ENCODE measurements at places on chromosomes 1 and 21.

- no peak for DNase-seq
Observed at GRCh38 chr1:44924835-44925464, 61.4 kb downstream of the EIF2B3 start.

DNA sequence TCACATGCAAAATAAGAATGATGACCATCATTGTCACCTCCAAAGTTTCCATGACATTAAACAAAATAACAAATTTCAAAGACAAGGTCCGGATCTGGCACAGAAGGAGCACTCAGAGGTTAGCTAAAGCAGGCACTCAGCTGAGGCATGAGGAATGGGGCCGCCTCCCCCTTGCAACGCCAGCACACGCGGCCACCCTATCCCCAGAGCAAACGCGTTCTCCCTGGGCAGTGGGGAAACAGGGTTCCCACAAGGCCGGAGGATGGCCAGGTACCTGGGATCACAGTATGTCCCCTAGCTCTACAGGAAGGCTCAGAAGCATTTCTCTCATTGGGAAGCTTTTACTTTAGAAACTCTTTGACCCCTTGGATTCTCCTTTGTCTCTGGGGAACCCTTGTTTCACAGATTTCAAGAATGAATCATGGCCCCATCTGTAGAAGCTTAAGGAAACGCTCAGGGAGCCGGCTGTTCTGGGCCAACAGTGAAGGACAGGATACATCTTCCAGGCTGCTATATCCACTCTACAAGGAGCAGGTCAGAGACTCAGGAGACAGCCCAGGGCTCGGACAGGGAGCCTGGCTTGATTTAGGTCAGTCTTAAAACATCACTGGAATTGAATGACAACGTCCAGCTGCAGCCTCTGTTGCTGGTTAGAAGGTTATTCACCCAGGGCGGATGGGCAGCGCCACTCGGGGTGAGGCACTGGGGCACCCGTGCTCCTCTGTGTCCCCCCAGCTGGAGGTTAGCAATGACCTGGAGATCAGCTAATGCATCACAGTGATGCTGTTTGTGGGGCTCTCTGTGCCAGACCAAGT, 496.4 kb downstream of the NPHP4 start:
- DNase-seq = no peak

DNA sequence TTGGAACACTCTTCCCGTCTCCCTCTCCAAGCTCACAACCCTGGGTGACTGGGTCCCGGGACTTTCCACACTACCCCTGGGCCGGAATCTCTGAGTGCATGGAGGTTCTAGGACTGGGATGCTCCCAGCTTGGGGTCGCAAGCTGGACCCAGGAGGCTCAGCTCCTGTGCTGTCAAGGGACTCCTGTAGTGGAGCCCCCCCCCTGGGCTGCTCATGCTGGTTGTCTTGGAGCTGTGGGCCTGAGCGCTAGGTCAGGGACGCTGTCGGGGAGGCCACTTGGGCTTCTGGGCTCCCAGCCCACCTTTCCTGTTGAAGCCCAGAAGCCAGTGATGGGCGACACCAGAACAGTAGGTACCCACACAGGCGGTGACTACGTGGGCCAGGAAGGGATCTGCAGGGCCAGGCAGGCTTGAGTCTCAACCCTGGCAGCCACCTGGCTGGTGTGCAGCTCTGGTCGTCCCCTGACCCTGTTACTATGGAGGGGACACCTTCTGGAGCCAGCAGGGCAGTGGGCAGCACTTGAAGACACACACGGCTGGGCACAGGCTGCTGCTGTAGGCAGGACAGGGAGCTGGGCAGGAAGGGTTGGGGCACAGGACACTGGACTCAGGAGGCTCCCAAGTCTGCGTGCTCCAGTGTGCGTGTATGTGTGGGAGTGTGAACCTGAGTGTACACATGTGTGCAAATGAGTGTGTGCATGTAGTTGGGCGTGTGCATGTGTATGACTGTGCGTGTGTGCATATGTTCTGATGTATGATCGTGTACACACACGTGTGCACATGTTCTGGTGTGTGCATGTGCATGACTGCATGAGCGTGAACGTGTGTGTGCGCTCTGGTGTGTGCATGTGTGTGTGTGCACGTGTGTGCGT, 3.0 kb downstream of the MMEL1 start:
- DNase-seq = no peak

DNA sequence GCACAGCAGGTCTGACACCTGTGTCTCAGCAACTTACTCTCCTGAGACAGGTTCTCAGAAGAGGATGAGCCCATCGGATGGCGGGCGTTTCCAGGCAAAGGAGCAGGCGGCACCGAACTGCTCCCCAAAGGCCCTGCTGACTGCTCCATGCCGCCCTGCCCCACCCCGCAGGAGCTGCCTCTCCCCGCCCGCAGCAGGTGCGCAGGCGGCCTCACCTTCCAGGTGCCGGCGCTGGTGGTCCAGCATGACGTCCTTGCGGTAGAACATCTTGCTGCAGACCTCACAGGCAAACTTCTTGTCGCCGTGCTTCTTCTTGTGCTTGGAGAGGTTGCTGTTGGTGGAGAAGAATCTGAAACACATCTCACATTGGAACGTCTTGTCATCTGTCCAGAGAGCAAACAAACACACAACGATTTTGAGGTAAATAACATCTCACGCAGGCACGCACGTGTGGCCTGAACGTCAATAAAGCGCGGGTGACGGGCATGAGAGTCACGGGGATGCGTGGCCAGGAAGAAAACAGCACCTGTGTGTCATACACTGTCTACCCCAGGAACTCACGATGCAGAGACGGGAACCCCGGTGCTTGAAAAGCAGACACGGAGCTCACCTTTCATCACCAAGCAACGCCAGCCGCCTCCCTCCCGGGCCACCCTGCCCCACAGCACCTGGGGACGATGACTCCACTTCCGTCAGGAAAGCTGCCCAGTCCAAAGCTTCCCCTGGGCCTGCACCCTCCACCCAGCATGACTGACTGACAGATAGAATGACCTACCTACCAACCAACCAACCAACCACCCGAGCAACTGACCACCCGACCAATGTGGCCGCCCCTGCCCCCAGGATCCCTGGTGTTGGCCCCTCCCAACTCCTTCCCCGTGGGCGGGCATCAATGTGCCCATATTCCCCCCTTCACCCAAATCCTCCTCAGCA, 50.9 kb downstream of the PRDM15 start:
- DNase-seq = peak; percentile 49

DNA sequence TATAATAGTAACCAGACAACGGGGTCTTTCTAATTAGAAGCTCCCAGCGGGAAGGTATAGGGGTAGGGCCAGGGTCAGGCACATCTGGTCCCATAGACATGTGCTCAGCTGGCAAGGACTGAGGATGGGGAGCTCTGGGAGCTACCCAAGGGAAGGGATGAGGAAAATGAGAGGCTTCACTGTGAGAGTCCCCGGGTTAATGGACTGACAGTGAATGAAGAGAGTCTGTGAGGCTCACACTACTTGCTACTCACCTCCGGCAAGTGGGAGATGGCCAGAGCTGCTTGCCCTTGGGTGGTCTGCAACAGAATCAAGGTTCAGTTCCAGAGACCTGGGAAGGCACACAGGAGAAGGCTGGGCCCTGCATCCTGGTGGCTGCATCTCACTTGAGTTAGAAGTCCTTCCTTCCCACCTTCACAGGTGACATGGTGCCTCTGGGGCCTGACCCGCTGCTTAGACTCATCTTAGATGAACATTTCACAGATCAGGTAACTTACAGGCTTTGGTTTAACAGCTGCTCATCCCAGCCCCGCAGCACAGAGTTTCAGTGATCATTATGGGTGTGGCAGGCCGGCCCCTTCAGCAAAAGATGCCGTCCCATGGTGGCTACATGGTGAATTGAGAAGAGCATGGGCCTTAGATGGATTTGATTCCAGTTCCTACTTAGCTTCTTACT, 31.7 kb downstream of the EIF2D start:
- peak; percentile 28 for DNase-seq

DNA sequence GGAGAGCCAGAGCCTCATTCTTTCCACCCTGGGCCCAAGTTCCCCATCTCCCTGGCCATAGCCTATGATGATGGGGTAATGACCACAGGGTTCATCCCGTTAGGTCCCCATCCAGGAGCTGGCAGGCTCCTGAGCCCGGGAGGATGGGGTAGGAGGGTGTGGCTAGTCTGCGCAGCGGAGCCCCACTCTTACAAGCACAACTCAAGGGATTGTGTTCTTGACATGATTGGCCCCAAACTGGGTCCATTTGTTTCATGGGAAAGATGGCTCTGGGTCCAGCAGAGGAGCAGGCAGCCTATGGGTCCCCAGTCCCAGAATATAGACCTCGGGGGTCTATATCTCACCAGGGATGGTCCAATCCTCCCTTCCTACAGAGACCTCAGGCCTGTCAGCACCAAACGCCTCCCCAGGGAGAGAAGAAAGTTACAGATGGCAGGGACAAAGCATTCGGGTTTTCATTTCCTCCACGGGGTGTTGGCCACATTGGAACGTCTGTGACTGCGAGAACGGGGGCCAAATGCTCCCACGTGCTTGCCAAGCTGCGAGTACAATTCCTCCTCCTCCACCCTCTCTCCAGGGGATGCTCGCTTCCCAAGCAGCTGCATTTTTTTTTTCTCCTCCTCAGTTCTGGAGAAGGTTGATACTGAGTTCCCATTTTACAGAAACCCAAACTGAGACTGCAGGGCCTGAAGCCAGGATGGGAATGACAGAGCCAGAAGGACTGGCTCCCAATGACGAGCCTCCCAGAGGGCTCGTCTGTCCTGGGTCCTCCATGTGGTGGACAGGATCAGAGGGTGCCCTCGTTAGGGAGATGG, 71.0 kb downstream of the DHRS3 start:
- DNase-seq = peak; percentile 78

GRCh38 chr1:119326251-119326650, 42.3 kb upstream of the HAO2 start:
- DNase-seq = no peak

GRCh38 chr1:159932296-159933285, 7.3 kb upstream of the TAGLN2 start:
- DNase-seq = no peak

DNA sequence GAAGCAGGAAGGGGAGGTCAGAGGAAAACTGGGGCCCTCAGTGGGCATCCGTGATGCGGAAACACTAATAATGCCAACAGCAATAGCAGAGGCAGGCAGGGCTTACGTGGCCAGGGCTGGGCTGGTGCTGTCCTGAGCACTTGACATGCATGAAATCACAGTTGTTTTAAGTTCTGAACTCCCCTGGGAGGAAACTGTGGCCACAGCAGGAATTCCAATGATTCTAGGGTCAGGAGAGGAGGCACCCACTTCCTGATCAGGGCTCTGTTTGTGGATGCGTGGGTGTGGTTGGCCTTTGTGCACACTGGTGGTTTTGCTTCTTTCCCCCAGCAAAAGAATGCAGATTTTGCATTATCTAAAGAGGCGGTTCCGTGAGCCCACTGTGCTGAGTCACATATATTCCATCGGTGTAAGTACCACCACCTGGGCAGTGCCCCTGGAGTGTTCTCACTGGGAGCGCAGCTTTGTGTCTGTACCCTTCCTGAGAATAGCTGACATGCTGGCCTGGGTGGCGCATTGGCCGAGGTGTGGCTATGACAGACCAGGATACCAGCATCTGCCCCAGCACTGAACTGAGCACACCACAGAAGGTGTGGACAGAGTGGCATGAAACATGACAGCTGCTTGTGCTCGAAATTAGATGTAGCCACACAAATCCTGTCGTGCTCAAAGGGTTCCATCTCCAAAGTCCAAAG, 71.0 kb downstream of the PDE9A start:
- no peak for DNase-seq

DNA sequence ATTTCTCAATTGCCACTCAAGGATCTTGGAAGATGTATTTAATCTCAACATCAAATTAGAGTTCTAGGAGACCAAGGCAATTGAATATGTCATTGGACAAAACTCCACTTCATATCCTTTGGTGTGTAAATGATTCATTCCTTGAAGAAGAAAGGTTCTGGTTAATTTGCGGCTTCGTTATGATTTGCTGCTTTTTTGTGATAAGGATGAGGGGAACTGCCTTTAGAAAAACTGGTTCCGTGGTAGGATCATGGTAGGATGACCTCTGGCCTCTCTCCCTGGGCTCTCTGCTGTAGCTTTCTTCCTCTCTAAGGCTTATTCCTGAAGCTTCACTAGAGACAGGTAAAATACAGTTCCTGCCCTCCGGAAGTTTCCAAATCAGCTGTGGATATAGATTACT, 51.5 kb upstream of the ERRFI1 start:
- no peak for DNase-seq

DNA sequence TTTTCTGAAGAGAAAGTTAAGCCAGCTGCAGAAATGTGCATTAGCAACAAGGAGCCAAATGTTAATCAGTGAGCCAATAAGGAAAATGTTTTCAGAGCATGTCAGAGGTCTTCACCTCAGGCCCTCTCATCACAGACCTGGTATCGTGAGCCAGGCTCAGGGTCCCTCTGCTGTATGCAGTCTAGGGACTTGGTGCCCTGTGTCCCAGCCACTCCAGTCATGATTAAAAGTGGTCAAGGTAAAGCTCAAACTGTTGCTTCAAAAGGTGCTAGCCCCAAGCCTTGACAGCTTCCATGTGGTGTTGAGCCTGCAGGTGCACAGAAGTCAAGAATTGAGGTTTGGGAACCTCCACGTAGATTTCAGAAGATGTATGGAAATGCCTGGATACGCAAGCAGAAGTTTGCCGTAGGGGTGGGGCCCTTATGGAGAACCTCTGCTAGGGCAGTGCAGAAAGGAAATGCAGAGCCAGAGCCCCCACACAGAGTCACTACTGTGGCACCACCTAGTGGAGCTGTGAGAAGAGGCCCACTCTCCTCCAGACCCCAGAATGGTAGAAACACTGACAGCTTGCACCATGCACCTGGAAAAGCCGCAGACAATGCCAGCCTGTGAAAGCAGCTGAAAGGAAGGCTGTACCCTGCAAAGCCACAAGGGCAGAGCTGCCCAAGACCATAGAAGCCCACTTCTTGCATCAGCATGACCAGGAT, 1128.7 kb downstream of the AMY1C start:
- no peak for DNase-seq

GRCh38 chr1:178625695-178626094, 99.3 kb upstream of the RALGPS2 start:
- DNase-seq = no peak

DNA sequence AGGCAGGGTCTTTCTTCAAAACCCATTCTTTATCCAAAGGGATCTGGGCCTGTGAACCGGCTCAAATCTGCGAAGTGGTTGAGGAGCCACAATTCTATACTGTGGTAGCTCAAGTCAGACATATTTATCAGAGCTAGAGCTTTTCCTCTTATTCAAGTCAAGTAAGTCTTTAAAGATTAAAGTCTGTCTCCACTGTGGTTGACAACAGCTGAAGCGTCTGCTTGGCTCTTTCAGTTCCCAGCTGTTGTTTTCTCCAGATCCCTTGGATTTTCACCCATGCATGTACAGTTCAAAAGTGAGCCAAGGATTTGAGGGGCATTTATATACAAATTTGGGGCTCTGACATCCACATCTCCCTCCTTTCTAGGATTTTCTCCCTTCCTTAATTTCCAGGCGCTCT, 66.9 kb downstream of the C1orf185 start:
- DNase-seq = no peak
